ENCODE measurements at places on chromosomes 6 and 20. TPM values are rescaled to one million over a fixed set of nuclear protein-coding genes. Genes with fewer than 3 reads are reported as not detected.

The SLC52A3 gene
- polyA plus RNA-seq, result not detected

The GGTLC1 gene
- not detected for polyA plus RNA-seq

The TRDN gene
- not detected for polyA plus RNA-seq

DNA sequence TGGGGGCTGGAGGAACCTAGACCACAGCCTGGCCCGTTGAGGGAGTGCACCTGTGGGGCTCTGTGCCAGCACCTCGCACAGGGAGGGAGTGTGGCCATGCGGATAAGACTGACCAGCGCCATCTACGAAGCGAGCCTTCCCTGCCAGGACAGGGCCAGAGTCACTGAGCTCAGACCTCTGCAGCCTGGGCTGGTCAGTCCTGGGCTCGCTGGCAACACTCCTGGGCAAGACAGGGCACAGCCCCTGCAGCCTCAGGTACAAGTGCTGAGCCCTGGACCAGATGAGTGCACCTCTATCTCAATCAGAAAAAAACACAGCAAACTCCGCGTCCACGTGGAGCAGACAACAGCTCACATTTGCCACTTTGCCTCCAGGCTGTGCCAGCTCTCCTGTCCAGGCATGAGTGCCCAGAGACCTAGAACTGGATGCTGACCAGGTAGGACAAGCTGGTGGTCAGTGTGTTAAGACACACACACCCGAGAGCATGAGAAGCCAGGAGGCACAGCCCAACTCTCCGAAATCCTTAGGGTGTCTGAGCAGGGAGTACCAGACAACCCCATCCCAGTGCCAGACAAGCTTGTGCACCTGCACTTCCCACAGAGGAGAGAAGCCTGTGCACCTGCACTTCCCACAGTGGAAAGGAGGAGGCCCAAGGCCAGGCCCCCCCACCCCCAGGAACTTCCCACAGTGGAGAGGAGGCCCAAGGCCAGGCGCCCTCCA lies 4.9 kb downstream of the ARFRP1 start:
- no peak for DNase-seq

DNA sequence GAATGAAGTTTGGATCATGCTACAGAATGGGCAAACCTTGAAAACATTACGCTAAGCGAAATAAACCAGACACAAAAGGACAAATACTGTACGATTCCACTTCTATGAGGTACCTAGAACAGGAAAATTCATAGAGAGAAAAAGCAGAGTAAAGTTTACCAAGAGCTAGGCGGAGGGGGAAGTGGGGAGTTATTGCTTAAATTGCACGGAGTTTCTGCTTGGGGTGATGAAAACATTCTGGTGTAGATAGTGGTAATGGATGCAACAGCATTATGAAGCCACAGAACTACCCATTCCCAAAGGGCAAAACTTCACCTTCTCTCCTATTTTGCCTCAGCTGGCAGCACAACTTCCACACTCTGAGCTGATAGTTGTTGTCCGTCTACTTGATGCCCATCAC lies 6.4 kb upstream of the PDYN start:
- DNase-seq, result no peak

DNA sequence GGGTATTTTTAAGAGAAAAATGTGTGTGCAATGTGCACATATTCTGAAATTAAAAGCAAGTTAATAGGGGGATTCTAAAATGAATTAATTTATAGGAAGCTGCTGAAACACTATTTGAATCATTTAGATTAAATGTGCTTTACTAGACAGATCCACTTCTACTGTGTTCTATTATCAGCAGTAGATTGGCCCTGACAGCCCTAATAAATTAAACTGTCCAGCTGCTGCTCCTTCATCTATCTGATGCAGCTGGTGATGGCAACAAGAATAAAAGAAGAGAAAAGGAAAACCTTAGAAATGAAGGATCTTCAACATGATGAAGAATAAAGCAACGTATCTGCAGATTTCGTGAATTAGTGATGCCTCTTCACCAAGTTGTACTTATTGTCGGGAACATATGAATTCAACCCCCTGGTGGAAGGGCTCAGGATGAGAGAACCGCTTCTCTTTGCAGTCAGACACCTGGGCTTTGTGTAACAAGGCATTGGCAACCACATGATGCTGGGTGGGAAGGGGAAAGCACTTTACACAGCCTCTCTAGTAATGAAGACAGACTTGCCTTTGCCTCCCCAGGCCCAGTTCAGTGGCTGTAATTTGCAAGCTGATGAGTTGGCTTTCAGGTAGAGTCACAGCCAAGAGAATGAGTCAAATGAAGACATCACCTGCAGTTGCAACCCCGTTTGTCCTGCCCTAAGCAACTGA lies 94.4 kb downstream of the LAMP5 start:
- no peak for DNase-seq

DNA sequence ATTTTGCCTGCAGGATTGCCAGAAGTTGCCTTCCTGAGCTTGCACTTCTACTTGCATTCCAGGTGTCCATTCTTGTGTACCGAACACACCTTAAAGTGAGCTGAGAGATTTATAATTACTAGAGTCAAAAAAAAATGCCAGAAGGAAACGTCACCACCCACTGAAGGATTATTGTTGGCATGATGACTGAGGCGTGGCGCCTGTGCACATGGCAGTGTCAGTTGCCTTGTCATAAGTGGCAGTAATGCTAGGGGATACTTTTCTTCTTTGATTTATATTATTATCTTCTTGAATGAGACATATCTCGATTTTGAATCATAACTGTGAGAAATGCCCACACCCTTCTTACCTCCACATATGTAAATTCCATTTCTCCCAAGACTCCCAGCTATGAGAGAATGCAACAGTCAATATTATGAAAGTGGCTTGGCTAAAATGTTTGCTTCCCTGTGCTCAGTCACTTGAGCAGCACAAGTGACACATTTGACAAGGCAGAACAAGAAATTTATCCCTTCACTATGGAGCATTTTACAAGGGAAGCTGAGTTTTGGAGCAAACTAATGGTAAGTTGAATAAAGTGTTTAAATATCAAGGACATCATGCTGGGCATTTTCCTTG lies 149.5 kb upstream of the SASH1 start:
- no peak for DNase-seq

DNA sequence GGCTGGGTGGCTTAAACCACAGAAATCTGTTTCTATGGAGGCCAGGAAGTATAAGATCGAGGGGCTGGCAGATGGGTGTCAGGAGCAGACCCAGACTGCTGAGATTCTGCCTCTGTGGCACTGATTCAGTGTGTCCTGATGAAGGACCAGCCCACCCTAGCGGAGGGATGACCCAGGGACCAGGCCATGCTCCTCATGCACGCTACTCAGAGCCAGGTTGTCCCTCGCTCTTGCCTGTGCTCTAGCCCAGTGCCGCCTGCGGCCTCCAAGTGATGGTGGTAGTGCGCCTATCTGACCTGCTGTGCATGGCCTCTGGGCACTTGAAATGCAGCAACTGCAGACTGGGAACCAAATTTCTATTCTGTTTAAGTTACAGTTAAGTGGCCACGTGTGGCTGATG lies 13.1 kb upstream of the APMAP start:
- DNase-seq, result no peak

GRCh38 chr6:123658848-123659247 lies 22.1 kb upstream of the TRDN start:
- DNase-seq, result no peak

- DNase-seq, result no peak
Observed at GRCh38 chr20:61042506-61043385, 209.3 kb upstream of the CDH4 start.

All from AG04450 (cell line).